ENCODE measurements at places on chromosomes 7 and 10.

- DNase-seq = no peak
These were observed 194.9 kb upstream of the GRM3 start for GRCh38 chr7:86448856-86449255.

DNA sequence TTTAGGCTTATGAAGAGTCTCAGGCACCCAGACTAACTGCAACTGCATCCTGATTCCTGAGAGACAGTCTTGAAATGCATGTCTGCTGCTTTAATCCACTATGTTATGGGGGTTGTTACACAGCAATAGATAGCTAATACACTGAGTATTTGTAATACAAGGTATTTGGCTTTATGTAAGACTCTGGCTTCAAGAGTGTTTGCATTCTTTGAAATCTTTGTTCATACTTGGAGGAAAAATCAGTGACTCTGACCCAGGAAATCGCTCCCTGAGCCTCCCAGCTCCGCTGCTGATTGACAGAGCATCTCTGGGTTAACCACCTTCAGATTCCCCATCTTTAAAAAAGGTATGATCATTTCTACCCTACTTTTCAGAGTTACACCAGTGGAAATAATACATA lies 133.9 kb downstream of the MTPAP start:
- DNase-seq = no peak

- DNase-seq = no peak
These were observed 1.2 kb upstream of the ZEB1 start for GRCh38 chr10:31317652-31318381.

DNA sequence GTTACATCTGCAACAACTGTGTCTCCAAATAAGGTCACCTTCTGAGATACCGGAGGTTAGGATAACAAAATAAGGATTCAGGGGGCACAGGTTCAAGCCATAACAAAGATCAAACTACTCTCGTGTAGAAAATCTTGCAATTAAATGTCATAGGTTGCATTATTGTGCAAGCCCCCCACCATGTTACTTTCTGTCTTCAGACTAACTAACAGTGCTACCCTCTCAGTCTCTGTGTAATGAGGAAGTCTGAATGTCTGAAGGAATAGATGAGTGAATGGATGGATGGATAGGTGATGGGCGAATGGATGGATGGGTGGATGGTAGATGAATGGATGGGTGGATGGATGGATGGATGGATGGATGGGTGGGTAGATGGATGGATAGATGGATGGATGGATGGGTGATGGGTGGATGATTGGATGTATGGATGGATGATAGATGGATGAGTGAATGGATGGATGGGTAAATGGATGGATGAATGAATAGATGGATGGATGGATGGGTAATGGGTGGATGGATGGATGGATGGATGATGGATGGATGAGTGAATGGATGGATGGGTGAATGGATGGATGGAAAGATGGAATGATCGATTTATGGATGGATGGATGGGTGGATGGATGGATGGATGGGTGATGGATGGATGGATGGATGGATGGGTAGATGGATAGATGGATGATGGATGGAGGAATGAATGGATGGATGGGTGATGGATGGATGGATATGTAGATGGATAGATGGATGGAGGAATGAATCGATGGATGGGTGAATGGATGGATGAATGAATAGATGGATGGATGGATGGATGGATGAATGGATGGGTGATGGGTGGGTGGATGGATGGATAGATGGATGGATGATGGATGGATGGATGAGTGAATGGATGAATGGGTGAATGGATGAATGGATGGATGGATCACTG lies 557.3 kb upstream of the FOXK1 start:
- DNase-seq = no peak

- no peak for DNase-seq
These were observed 933.4 kb upstream of the GHITM start for GRCh38 chr10:83205861-83206260.

DNA sequence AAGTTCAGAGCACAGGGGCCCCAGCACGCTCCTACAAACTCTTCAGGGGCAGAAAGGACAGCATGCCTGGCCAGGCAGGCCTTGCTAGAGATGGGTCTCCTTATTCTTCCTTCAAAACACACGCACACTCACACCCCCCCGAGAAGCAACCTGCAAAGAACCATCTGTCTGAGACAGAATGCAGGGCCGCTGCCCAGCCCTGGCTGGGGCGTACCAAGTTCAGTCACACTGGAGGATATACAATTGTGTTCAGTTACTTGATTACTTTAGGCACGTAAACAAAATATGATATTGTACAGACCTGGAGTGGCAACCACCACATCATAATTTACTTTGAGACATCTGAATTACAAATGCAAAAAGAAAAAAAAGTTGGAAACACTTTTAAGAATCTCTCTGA lies 5.7 kb downstream of the FAM53B start:
- no peak for DNase-seq

- DNase-seq = no peak
These were observed 42.9 kb downstream of the CSGALNACT2 start for GRCh38 chr10:43181146-43181545.

GRCh38 chr10:32738958-32739357 lies 219.1 kb downstream of the ITGB1 start:
- no peak for DNase-seq

DNA sequence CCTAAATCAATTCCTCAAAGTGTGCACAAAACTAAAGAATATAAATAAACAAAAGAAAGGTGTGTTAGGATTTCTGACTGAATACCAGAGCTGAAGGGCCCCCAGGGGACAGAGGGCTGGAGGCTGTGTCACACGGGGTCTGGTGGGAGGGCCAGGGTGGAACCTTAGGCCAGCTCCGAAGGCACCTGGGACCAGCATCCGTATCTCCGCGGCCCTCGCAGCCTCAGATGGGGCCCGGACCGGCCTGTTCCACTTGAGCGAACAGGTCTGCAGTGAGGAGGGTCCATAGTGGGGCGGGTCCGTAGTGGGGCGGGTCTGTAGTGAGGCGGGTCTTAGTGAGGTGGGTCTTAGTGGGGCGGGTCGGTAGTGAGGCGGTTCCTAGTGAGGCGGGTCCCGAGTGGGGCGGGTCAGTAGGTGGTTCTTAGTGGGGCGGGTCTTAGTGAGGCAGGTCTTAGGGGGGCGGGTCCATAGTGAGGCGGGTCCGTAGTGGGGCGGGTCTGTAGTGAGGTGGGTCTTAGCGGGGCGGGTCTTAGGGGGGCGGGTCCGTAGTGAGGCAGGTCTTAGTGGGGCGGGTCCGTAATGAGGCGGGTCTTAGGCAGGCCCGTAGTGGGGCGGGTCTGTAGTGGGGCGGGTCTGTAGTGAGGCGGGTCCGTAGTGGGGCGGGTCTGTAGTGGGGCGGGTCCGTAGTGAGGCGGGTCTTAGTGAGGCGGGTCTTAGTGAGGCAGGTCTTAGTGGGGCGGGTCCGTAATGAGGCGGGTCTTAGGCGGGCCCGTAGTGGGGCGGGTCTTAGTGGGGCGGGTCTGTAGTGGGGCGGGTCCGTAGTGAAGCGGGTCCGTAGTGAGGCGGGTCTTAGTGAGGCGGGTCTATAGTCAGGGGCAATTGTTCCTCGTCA lies 15.1 kb downstream of the GPR146 start:
- no peak for DNase-seq

DNA sequence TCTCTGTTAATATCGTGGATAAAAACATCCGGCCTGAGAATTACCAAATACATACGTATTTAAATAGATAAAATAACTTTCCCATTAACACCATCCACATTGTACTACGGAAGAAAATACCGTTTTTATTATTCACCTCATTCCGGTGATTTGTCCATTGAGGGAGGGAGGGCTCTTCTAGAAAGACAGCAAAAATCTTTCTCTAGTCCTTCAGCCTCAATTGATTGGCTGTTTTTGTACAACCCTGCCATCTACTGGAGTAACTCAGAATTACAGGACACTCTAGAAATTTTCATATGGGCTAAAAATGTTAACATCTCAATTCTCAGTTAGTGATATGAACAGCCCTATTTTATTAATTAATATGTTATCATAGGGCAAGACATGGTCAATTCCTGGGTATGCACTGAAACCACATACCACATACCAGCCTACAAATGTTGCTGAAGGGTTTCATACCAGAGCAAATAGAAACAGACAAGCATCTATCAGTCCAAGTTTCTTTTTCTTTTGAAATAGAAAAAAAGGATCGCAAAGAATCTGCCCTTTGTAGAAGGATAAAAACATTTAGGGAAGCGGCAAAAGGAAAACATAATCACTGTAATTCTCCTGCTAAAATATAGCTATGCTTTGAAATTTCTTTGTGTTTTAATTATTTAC lies 55.8 kb upstream of the CDCA7L start:
- no peak for DNase-seq

DNA sequence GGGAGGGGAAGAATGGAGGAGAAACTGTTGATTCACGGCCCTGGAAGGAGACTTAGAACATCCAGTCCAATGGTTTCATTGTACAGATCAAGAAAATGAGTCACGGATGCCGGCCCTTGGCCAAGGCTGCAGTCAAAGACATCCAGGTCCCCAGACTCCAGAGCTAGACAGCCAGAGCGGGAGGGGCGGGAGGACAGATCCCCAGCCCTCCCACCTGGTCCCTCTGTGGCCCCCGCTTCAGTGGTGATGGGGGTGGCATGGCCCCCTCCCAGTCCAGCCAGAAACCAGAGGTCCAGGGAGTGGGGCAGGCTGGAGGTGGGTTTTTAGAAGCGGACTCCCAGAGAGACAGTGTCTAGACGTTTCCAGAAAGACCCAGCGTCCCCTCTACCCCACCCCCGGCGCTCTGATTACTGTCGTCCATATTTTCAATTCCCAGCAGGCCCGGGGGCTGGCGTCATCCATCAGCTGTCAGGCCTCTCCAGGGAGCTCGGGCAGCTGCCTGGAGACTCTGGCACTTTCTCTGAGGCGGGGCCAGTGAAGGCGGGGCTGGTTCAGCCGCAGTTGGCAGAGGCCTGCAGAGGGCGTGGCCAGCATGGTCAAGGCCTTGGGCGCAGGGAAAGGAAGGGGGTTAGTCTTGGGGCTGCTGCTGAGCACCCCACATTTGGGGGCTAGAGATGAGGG lies 8.0 kb upstream of the HSPB1 start:
- no peak for DNase-seq
